ENCODE measurements at places on chromosomes 13 and 19.

DNA sequence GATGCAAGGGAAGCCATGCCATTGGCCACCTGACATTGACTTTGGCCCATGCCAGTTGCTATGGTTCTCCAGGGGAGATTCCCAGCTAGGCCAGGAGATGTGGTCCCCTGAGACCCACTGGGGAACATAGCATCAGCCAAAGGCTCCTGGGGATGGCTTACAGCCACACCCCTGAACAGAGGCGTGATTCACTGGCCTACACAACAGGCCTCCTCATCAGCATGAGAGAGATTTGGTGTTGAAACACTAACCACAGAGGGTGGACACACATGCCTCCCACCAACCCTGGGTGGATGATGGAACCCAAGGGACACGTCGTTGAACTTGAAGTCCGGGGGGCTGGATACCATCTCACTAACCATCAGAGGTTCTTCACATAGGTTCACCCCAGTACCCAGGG lies 14.4 kb downstream of the IQCN start:
- no peak for DNase-seq

DNA sequence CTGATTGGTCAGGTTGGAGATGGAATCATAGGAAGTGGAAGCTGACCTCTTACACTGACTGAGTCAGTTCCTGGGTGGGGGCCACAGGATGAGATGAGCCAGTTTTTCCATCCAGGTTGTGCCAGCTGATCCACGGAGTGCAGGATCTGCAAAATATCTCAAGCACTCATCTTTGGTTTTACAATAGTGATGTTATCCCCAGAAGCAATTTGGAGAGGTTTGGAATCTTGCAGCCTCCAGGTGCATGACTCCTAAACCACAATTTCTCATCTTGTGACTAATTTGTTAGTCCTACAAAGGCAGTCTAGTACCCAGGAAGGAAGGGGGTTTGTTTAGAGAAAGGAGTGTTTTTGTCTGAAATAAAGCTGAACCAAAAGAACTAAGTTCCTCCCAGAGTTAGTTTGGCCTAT lies 212.8 kb downstream of the SLITRK6 start:
- DNase-seq, result no peak

GRCh38 chr13:108115738-108116137 lies 99.6 kb downstream of the LIG4 start:
- no peak for DNase-seq

- no peak for DNase-seq
These were observed 14.8 kb downstream of the CHERP start for GRCh38 chr19:16527334-16527935.

GRCh38 chr19:47444388-47444821 lies 25.1 kb upstream of the MEIS3 start:
- peak; percentile 10 for DNase-seq
